Uterus (tissue), 4 donors: ENCODE measurements at places on chromosomes 12 and 14. TPM values are rescaled to one million over a fixed set of nuclear protein-coding genes. Genes with fewer than 3 reads are reported as not detected.

- no peak overlapping the region for H3K4me3 ChIP-seq
- no peak for DNase-seq
- no peak overlapping the region for H3K27ac ChIP-seq
- no peaks in the 10 kb centered on the region for H3K36me3 ChIP-seq
- no peaks in the 10 kb centered on the region for H3K4me1 ChIP-seq
- H3K27me3 ChIP-seq: no peaks in the 10 kb centered on the region
Observed at GRCh38 chr12:39572551-39572950, 47.1 kb downstream of the ABCD2 start.

GRCh38 chr12:132444957-132445883 lies 44.7 kb upstream of the FBRSL1 start:
- no peak for DNase-seq
- no peaks in the 10 kb centered on the region for H3K36me3 ChIP-seq
- H3K27ac ChIP-seq: peak overlapping the region; percentile 57
- H3K4me1 ChIP-seq: no peaks in the 10 kb centered on the region

DNA sequence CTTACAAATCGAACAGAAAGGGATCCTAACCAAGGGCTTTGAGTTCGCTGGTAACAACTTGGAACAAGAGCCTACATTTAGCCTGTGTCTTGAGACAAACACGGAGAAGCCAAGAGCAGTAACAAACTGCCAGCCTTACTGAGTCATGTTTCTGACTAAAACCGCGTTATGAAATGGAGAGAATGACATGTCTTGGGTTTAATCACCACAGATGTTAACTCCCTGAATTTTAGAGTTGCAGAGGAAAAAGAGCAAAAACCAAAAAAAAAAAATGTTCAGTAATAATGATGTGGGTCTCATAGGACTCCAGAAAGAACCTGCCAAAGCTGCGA lies 1.0 kb downstream of the BLTP3B start:
- H3K36me3 ChIP-seq: no peaks in the 10 kb centered on the region
- peak overlapping the region; percentile 68 for H3K4me3 ChIP-seq
- H3K27me3 ChIP-seq: no peaks in the 10 kb centered on the region
- peak; percentile 40 for DNase-seq
- peak overlapping the region; percentile 98 for H3K27ac ChIP-seq

- no peaks in the 10 kb centered on the region for H3K36me3 ChIP-seq
- peak overlapping the region; percentile 58 for H3K4me3 ChIP-seq
- H3K27ac ChIP-seq: peak overlapping the region; percentile 79
- no peaks in the 10 kb centered on the region for H3K27me3 ChIP-seq
- no peak for DNase-seq
Observed at GRCh38 chr14:100307766-100308426, 1.7 kb upstream of the SLC25A29 start.

DNA sequence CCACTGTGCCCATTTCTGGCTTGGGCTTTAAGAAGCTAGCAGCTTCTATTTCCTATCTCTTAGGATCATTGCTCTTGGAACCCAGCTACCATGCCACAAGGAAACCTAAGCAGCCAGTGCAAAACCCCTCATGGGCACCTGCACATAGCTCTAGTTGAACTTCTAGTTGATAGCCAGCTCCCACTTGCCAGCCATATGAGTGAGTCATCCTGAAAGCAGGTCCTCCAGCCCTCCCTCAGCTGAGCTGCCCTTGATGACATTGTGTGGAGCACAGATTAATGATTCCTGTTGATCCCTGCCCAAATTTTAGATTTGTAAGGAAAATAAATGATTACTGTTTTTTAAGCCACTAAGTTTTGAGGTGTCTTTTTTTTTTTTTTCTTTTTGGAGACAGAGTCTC lies 234.2 kb upstream of the FBXO33 start:
- H3K4me1 ChIP-seq: no peaks in the 10 kb centered on the region
- DNase-seq: no peak
- H3K4me3 ChIP-seq: no peak overlapping the region

The SRRM4 gene
- total RNA-seq: 0.09 TPM

DNA sequence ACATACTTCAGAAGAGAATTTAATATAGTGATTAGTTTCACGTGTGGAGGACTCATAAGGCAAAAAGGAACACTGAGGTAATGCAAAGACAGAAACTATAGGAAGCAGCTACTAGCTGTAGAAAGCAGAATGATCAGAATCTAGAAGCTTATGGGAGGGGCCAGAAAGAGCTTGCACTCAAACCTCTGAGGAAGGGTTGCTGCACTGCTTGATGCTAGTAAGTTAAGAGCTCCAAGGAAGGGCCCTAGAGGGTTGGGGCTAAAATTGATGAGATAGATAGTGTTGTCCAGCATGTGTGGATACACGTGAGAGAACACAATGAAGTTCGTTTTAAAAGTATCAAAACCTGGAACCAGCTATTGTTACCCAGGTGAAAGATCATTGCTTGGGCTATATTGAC lies 311.1 kb downstream of the SLC6A15 start:
- no peaks in the 10 kb centered on the region for H3K27me3 ChIP-seq
- no peak for DNase-seq
- H3K27ac ChIP-seq: no peak overlapping the region

DNA sequence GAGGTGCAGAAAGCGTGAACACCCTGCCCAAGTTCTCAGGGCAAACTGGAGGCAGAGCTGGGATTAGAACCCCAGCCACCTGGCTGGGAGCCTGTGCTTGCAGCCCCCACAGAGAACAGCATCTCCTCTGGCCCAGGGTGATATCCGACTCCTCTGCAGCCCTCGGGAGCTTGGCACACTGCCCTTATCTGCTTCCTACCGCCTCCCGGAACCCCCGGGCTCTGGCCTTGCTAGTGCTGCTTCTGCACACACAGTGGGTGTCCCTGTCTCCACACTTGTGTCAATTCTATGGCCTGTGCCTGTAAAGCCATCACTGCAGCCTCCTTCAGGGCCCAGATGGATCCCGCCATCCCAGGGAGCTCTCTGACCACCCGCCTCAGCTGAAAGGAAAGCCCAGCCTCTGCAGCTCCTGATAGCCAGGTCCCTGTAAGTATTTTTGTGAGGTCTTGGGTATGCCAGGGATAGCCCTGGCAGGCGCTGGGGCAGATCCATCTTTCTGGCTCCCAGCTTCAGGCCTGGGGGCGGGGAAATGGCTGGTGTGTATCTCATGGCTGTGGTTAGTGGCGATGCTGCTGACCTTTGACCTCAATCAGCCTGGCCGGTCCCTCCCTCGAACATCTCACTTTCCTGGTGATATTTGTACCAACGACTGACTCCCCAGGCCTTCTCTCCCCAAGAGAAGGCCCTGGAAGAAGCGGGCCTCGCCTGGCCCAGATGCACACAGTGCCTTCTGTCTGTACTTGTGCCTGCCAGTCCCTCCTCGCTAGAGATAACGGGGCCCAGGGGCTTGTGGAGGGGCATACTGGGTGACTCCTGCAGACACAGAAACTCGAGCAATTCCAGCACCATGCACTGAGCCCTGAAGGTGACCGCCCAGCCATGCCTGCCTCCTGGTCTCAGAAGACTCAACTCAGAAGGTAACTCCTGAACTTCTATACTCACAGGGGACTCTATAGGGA lies 183.8 kb downstream of the CALM1 start:
- no peak overlapping the region for H3K27ac ChIP-seq
- DNase-seq: no peak

- no peaks in the 10 kb centered on the region for H3K36me3 ChIP-seq
- DNase-seq: no peak
- no peak overlapping the region for H3K27ac ChIP-seq
- H3K4me3 ChIP-seq: no peak overlapping the region
Observed at GRCh38 chr12:130615861-130616345, 100.2 kb downstream of the RIMBP2 start.

The CIDEB gene
- total RNA-seq: 25.5 TPM

DNA sequence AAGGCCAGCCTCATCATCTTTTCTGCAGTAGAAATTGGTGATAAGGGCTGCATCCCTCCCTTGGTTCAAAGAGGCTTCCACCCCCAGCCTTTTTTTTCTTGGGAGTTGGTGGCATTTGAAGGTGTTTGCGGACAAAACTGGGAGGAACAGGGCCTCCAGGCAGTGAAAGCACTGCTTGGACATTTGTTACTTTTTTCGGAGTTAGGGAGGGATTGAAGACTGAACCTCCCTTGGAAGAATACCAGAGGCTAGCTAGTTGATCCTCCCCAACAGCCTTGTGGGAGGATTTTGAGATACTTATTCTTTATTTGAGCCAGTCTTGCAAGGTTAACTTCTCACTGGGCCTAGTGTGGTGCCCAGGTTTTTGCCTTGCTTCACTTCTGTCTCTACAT lies 3.2 kb downstream of the PABPN1 start:
- H3K36me3 ChIP-seq: no peaks in the 10 kb centered on the region
- no peak for DNase-seq
- no peak overlapping the region for H3K4me3 ChIP-seq
- H3K4me1 ChIP-seq: peaks cover 14% of the 10 kb centered on the region
- H3K27me3 ChIP-seq: no peaks in the 10 kb centered on the region
- H3K27ac ChIP-seq: no peak overlapping the region

The RIMKLB gene
- total RNA-seq: 25.6 TPM

DNA sequence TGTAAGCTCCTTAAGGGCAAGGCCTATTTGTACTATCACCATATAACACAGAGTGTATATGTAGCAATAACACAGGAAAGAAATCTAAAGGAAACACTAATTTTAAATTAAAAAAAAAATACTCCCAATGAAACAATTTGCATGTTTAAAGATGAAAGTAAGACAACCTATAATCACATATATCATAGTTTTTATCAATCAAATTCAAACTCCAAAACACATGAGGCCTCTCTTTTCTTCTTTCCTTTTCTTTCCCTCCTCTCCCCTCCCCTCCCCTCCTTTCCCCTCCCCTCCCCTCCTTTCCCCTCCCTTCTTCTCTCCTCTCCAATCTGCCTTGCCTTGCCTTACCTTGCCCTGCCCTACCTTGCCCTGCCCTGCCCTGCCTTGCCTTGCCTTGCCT lies 405.8 kb upstream of the RPL10L start:
- no peak overlapping the region for H3K27ac ChIP-seq
- no peaks in the 10 kb centered on the region for H3K36me3 ChIP-seq
- H3K4me1 ChIP-seq: no peaks in the 10 kb centered on the region

- H3K27me3 ChIP-seq: no peaks in the 10 kb centered on the region
- H3K4me1 ChIP-seq: no peaks in the 10 kb centered on the region
- no peak overlapping the region for H3K27ac ChIP-seq
- no peak overlapping the region for H3K4me3 ChIP-seq
Observed at GRCh38 chr14:104287301-104288009, 149.1 kb downstream of the KIF26A start.

GRCh38 chr12:107130830-107131611 lies 37.7 kb upstream of the CRY1 start:
- no peak overlapping the region for H3K27ac ChIP-seq
- no peak overlapping the region for H3K4me3 ChIP-seq
- H3K27me3 ChIP-seq: no peaks in the 10 kb centered on the region
- H3K36me3 ChIP-seq: no peaks in the 10 kb centered on the region
- H3K4me1 ChIP-seq: no peaks in the 10 kb centered on the region
- DNase-seq: no peak

- no peak for DNase-seq
- no peaks in the 10 kb centered on the region for H3K36me3 ChIP-seq
- H3K4me3 ChIP-seq: no peak overlapping the region
- H3K27me3 ChIP-seq: no peaks in the 10 kb centered on the region
Observed at GRCh38 chr14:99447739-99448138, 32.9 kb downstream of the SETD3 start.

GRCh38 chr12:44972746-44973421 lies 78.0 kb downstream of the DBX2 start:
- no peak overlapping the region for H3K4me3 ChIP-seq
- no peaks in the 10 kb centered on the region for H3K36me3 ChIP-seq
- H3K27me3 ChIP-seq: no peaks in the 10 kb centered on the region
- H3K4me1 ChIP-seq: no peaks in the 10 kb centered on the region

DNA sequence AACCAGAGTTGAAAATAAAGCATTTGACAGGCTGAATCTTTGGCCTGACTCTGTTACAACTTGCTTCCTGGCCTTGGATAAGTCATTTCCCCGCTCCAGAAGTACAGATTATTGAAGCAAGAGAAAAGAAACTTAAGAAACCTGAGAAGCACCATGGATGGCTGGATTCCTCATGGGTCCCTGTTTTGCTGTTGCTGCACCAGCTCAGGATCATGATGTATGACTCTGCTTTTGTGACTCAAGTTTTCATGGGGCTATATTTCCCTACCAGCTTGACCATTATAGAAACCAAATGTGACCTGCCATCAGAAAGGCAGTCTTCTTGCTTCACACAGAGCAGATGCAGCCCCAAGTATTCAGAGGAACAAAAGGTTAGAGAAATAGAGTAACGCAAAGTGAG lies 921.8 kb downstream of the BCL11B start:
- no peak overlapping the region for H3K27ac ChIP-seq
- no peaks in the 10 kb centered on the region for H3K36me3 ChIP-seq
- H3K4me1 ChIP-seq: no peaks in the 10 kb centered on the region

DNA sequence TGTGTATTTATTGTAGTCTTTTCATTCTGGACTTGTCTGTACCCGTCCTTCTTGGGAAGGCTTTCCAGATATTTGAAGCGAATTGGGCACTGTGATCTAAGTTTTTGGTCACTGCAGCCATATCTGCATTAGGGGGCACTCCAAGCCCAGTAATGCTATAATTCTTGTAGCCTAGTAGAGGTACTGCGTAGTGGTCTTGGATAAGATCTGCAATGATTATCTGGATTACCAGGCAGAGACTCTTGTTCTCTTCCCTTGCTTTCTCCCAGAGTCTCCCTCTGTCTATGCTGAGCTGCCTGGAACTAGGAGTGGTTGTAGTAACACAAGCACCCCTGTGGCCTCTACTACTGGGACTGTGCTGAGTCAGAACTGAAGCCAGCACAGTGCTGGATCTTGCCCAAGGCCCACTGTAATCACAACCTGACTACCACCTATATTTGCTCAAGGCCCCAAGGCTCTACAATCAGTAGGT lies 30.0 kb downstream of the SLC38A2 start:
- H3K27me3 ChIP-seq: no peaks in the 10 kb centered on the region
- H3K4me3 ChIP-seq: no peak overlapping the region
- no peaks in the 10 kb centered on the region for H3K4me1 ChIP-seq
- H3K36me3 ChIP-seq: no peaks in the 10 kb centered on the region

GRCh38 chr12:4001841-4002240 lies 128.6 kb upstream of the PARP11 start:
- DNase-seq: no peak
- no peak overlapping the region for H3K4me3 ChIP-seq
- H3K36me3 ChIP-seq: no peaks in the 10 kb centered on the region
- no peak overlapping the region for H3K27ac ChIP-seq
- H3K4me1 ChIP-seq: no peaks in the 10 kb centered on the region

GRCh38 chr14:72888192-72888591 lies 5.7 kb downstream of the DPF3 start:
- no peaks in the 10 kb centered on the region for H3K4me1 ChIP-seq
- H3K27me3 ChIP-seq: no peaks in the 10 kb centered on the region
- no peaks in the 10 kb centered on the region for H3K36me3 ChIP-seq
- no peak overlapping the region for H3K4me3 ChIP-seq
- DNase-seq: no peak

- no peaks in the 10 kb centered on the region for H3K4me1 ChIP-seq
- peak; percentile 62 for DNase-seq
- H3K27ac ChIP-seq: peak overlapping the region; percentile 52
- no peaks in the 10 kb centered on the region for H3K27me3 ChIP-seq
- H3K36me3 ChIP-seq: no peaks in the 10 kb centered on the region
- no peak overlapping the region for H3K4me3 ChIP-seq
Observed at GRCh38 chr12:105920161-105920684, 218.5 kb downstream of the NUAK1 start.

The DPF3 gene
- total RNA-seq: not detected
